HL-60 (cell line): ENCODE measurements at places on chromosomes 12 and 14.
A peak's percentile ranks its signal among the peaks of the same experiment; 100 is the strongest.

- DNase-seq = no peak
These were observed 121.3 kb upstream of the CCND2 start for GRCh38 chr12:4152145-4152795.

- peak; percentile 36 for DNase-seq
These were observed 41.4 kb upstream of the MANSC4 start for GRCh38 chr12:27821259-27821973.

DNA sequence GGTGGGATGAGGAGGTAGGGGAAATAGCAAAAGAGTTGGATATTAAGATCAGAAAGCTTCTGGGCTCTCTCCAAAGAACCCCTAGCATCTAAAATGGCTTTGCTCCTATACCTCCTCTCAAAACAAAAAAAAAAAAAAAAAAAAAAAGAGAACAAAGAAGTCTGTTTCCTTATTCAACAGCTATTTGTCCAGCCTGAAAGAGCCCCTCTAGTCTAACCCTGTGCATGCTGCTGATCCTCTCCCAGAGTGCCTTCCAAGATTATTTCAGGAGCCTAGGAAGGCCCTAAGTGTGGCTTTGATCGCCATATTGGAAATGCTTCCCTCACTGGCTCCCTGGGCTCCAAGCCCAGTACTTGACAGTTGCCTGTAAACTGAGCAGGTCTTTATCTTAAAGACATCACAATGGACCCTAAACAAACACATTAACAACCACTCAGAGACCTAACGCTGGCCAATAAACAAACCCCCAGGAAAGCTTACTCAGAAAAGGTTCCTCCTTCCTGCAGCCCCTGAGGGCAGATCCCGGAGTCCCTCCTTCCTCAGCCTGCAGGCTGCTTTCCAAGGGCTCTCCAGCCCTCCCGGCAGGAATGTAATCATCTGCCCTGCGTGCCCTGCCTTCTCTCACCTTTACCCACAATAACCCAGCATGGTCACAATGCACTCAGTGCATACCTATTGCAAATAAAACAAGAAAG, 17.4 kb upstream of the COL2A1 start:
- DNase-seq = no peak

DNA sequence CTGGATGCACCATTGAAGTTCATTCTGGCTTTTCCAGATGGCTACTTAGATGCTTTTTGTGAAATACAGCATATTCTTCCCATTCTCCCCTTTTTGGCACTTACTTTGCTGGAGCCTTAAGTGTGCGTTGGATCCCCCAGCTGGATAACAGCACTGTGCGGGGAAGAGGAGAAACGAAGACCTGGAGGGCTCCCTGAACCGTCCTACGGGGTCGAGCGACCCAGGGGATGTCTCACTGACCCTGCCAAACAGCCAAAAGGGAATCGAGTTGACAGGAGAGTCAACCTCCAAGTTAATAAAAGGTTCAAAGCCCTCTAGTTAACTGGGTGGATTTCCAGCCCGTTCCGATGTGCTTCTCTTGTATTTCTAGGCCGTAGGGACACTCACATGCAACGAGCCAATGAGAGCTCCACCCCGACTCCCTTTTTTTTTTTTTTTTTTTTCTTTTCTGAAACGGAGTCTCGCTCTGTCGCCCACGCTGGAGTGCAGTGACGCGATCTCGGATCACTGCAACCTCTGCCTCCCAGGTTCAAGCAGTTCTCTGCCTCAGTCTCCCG, 1.0 kb upstream of the CAMKK2 start:
- DNase-seq = no peak

- DNase-seq = no peak
These were observed 11.5 kb upstream of the NUP107 start for GRCh38 chr12:68675101-68675842.

GRCh38 chr12:6943722-6944380, at the start of the genes C12orf57 and RNU7-1:
C12orf57 (plus strand) TSS chr12:6944022; CDS start chr12:6944122, 100 bp downstream.
RNU7-1 (plus strand) TSS chr12:6943816.
- peak; percentile 84 for DNase-seq

DNA sequence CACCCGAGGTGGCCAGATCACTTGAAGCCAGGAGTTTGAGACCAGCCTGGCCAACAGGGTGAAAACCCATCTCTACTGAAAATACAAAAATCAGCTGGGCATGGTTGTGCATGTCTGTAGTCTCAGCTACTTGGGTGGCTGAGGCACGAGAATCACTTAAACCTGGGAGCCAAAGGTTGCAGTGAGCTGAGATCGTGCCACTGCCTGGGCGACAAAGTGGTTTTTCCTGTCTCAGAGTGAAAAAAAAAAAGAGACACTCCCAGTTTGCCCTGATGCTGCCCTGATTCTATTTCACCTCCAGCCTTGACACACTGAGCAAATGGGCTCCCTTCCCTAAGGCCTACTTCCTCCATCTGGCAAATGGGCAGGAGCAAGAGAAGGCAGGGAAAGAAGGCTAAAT, 28.5 kb upstream of the PLEK2 start:
- no peak for DNase-seq

- DNase-seq = no peak
These were observed 137.0 kb downstream of the PTPN11 start for GRCh38 chr12:112555621-112556233.

DNA sequence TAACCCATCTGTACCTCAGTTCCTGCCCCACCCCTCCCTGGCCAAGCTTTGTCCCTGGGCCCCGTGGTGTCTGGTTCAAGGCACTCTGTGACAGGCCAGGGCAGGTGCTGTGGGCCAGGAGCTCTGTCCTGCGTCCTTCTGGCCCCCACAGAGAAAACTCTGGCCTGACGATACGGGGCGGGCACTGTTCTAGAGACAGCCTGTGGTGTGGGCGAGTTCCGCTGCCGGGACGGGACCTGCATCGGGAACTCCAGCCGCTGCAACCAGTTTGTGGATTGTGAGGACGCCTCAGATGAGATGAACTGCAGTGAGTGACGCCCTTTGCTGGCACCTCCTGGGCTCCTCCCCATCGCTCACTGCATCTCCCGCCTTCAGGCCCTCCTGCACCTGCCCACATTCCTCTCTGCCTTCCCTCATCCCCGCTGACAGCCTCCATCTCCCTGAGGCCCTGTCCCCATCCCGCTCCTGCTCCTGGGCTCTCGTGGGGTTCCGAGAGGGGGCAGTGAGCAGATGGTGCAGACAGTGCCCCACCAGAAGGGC, 22.8 kb upstream of the NXPH4 start:
- DNase-seq = no peak

DNA sequence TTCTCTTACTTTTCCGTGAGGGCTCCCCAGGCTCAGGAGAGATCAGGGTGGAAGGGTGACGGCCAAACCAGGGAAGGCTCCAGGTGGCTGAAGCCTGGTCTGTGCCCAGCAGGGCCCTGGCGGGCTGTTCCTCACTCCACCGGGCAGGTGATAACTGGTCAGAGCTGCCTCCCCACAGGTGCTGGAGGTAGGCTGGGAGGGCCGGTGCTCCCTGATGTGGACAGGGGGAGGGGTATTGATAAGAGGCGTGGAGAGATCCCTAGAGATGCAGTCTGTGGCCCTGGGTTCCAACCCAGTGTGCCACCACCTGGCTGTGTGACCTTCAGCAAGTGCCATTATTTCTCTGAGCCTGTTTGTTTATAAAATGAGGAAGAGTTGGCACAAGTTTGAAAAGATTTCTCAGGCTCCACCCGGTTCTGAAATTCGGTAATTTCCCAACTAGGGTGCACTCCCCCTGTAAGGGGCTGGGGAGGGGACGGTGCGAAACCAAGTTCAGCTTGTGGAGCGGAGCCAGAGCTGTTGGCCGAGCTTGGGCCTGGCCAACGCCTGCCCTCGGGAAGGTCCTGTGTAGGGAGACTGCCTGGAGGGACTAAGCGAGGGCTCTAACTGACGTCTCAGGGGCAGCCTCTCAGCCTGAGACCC, 1.0 kb upstream of the NR4A1 start:
- DNase-seq = no peak

GRCh38 chr12:106021516-106021915, 117.2 kb downstream of the NUAK1 start:
- DNase-seq = no peak

GRCh38 chr14:91229005-91229382, 15.5 kb downstream of the GPR68 start:
- no peak for DNase-seq

DNA sequence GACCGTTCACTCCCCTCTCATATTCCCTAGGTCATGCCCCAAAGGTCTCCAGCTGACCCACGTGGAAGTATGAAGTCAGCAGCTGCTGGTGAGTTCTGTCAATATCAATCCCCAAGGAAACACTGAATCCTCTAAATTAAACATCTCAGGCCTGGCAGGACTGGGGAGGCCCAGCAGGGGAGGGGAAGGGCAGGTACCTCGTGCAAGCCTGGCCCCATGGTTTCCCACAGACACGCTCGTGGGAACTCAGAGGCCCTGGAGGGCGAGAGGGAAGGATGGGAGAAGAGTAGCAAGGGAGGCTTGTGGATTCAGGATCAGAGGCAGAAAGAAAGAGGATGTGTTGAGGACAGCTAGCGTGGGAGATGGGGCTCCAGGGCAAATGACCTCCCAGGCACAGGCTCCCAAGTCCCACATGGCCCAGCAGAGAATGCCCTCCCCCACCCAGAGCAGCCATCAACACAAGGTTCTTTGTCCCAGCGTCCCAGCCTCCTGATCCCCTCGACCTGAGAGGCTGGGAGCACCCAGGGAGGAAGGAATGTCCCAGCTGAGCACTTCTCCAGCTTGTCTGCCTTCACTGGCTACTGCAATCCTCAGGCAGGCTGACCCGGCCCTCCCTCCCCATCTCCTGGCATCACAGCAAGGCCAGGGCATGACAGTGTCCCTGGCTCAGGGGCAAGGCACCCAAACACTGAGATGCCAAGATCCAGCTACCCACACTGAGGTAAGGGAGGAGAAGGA, 20.1 kb upstream of the RPLP0 start:
- no peak for DNase-seq

DNA sequence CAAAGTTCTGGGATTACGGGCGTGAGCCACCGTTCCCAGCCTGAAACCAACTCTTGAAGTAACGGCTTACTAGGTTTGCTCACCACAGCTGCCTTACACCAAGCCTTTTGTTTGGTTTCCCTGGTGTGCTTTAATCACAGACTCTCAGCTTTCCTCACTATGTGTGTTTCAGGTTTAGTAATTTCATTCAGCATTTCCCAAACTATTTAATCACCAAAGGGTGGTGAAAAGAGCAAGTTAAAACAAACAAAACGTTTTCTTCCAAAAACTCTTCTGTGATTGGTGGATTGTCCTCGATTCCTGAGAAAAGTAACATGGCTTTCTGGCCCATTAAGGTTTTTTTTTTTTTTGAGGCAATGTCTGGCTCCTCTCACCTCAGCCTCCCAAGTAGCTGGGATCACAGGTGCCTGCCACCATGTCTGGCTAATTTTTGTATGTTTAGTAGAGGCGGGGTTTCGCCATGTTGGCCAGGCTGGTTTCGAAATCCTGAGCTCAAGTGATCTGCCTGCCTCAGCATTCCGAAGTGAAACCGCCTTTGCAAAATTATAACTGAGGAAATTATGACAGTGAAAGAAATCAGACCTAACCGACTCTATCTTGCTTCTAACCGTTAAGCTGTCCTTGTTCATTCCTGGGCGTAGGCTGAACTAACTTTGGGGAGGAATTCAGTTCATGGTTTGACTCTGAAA, 1.5 kb upstream of the ZFYVE26 start:
- DNase-seq = no peak

GRCh38 chr14:68357777-68358176, 435.1 kb downstream of the ZFP36L1 start:
- DNase-seq = no peak

DNA sequence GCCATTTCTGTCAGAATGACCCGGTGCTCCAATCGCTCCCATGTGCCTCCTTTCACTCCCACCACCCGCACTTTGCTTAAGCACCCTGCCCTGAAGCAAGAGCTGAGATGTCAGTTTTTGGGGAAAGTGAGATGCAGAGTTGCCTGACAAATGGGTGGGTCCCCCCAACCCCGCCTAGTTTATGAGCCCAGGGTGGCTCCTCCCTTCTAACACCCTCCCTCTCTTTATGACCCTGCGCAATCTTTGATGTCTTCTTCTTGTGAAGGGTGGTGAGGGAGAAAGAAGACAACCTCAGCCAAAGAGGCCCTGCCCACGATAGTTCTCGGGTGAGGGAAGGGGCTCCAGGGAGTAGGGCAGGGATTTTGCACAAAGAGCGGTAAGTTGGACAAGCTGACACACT, 89.5 kb upstream of the HOXC13 start:
- DNase-seq = no peak
